CD4-positive, alpha-beta T cell treated with Interleukin-6 for 4 hours (primary cell): ENCODE measurements at places on chromosomes 3 and 15.

DNA sequence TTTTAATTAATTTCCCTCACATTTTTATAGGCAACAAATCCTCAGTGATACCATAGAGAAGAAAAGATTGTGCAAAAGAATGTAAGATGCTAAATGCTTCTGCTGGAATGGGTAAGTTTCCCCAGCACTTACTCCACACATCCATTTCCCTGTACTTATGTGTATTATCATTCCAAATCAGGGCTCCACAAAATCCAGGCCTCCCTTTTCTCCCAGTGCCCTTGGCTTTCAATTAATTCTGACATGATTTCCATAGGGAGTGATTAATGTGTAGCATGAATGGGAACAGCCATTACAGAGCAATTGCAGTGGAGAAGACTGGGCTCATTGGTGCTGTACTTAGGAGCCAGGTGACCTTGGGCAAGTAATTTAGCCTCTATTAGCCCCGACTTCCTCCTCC, 41.3 kb upstream of the UBE2E1 start:
- no peak for DNase-seq

- DNase-seq = no peak
Observed at GRCh38 chr15:72339777-72340177, 19.8 kb upstream of the CELF6 start.

DNA sequence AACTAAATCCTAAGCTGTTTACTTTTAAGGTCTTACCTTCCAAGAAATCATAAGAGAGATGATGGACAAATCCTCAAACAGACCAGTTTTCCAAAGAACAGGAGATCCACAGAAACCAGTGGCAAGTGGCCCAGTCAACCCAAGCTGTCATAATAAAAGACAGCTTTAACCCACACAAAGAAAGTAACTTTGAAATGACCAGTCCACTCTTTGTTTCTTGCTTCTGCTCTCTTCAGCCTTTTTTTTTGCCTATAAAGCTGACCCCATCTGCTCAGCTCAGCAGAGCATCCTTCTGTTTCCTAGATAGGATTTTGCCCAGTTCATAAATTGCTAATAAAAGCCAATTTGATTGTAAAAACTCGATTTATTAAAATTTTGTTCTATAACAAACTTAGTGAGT, 299.4 kb downstream of the OXSM start:
- no peak for DNase-seq

GRCh38 chr3:107897471-107898061, 193.3 kb downstream of the CD47 start:
- no peak for DNase-seq

GRCh38 chr3:161498259-161498921, 1.8 kb downstream of the OTOL1 start:
- DNase-seq = no peak

GRCh38 chr15:43939070-43939469, 112.3 kb downstream of the WDR76 start:
- DNase-seq = no peak

DNA sequence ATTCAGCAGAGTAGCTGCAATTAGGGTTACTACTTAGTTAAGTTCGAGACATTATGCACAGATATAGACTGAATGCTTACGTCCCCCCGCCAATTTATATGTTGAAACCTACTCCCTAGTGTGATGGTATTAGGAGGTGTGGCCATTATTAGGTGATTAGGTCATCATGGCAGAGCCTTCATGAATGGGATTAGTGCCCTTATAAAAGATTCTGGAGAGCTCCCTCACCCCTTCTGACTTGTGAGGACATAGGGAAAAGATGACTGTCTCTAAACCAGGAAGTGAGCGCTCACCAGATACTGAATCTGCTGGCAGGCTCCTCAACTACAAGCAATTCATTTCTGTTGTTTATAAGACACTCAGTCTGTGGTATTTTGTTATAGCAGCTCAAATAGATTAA, 25.6 kb upstream of the TEX9 start:
- DNase-seq = no peak

DNA sequence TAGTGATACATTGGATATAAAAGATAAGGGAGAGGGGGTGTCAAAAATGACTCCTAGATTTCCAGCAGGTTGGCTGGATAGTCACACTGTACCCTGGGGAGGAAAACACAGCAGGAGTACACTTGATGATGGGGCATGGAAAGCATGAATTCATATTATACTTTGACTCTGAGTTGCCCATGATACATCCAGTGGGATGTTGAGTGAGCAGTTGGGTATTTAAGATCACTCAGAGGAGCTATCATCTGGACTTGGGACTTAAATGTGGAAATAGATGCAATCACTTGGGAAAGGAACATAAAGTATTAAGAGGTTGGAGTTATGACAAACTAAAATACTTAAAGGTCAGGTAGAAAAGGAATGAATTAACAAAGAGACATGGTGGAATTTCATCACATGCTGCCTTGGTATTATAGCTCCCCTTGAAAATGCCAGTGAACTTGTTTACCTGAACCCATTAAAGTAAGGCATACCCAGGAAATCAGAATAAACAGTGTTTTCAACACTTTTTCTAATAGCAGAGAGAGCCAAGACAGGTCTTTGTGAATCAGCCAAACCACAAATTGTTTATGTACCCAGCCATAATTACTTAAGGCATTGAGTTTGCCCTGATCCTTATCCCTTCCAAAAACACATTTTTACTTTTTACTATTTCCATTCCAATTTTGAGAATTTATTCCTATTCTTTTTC, 49.9 kb upstream of the ABI3BP start:
- DNase-seq = no peak

DNA sequence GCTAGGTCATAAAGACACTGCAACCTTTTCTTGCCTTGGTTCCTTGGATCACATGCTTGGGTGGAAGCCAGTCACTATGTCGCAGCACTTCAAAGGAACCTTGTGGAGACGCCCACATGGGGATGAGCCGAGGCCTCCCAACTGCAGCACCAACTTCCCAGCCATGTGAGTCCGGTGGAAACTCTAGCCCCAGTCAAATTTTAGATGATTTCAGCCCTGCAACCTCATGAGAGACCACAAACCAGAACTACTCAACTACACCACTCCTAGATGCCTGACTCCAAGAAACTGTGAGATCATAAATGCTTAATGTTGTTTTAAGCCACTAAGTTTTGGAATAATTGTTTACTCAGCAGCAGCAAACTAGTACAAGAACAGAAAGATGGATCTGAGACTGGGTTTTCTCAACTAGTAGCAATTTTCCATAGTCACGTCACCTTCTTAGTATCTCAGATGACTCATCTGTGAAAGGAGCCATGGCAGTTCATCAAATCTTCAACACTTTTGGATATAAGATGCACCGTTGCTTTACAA, 86.5 kb downstream of the MB21D2 start:
- DNase-seq = no peak

- DNase-seq = no peak
Observed at GRCh38 chr3:50318163-50318562, 4.4 kb downstream of the HYAL2 start.

DNA sequence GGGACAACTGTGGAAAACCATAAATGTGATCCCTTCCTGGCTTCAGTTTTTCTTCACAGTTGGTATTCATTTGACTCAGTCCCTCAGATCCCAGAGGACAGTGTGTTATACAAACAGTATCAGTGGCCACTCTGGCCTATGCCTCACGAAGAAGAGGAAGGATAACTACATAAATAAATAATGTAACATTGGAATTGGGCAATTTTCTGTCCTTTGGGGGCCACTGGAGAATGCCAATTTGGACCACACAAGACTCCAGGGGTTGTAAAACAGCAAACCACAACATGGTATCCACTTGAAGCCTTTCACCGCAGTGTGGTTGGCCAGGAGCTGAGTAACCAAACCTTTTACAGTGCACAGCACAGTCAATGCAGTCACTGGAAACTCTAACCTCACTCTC, 1077.0 kb downstream of the ROBO2 start:
- DNase-seq = no peak

GRCh38 chr3:133181392-133182150, 143.4 kb downstream of the TMEM108 start:
- no peak for DNase-seq
